T-cell (primary cell): ENCODE measurements at places on chromosomes 2 and 18.

GRCh38 chr18:25726298-25726697 lies 364.1 kb downstream of the SS18 start:
- no peak for DNase-seq
- no peaks in the 10 kb centered on the region for H3K4me1 ChIP-seq
- H3K27me3 ChIP-seq, result peaks cover 5% of the 10 kb centered on the region
- no peak overlapping the region for H3K27ac ChIP-seq
- H3K36me3 ChIP-seq, result no peaks in the 10 kb centered on the region

DNA sequence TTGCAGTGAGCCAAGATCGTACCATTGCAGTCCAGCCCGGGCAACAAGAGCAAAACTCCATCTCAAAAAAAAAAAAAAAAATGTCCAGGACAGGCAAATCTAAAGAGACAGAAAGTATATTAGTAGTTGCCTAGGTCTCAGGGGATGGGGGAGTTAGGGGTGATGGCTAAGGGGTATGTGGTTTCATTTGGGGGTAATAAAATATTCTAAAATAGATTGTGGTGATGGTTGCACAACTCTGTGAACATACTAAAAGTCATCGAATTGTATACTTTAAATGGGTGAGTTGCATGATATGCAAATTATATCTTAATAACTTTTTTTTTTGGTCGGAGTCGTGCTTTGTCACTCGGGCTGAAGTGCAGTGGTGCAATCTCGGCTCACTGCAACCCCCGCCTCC lies 34.2 kb upstream of the ACTR2 start:
- no peak overlapping the region for H3K27ac ChIP-seq
- no peak overlapping the region for H3K4me3 ChIP-seq
- no peaks in the 10 kb centered on the region for H3K36me3 ChIP-seq
- no peak for DNase-seq
- H3K27me3 ChIP-seq, result peaks cover 4% of the 10 kb centered on the region
- H3K4me1 ChIP-seq, result no peaks in the 10 kb centered on the region

- H3K36me3 ChIP-seq, result no peaks in the 10 kb centered on the region
- H3K27ac ChIP-seq, result no peak overlapping the region
- no peaks in the 10 kb centered on the region for H3K4me1 ChIP-seq
- H3K4me3 ChIP-seq, result no peak overlapping the region
Observed at GRCh38 chr18:8040021-8040420, 472.9 kb downstream of the PTPRM start.

DNA sequence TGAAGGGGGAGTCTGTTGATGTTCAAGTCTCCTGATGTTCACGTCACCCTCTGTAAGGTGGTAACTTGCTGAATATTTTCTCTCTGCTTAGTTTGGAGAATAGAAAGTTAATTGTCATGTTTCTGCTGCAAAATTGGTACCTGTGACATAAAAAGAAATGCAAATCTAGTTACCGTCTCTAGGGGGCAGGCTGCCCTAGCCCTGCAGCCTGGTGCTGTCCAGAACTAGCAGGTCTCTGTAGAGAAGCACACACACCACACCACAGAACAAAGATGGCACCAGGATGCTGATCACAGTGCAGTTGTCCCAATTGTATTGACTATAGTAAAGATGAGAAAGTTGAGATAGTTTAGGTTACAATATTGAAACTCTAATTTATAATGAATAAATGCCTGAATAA lies 47.0 kb downstream of the SLC9A4 start:
- no peaks in the 10 kb centered on the region for H3K36me3 ChIP-seq
- DNase-seq, result no peak
- no peak overlapping the region for H3K27ac ChIP-seq
- no peak overlapping the region for H3K4me3 ChIP-seq

DNA sequence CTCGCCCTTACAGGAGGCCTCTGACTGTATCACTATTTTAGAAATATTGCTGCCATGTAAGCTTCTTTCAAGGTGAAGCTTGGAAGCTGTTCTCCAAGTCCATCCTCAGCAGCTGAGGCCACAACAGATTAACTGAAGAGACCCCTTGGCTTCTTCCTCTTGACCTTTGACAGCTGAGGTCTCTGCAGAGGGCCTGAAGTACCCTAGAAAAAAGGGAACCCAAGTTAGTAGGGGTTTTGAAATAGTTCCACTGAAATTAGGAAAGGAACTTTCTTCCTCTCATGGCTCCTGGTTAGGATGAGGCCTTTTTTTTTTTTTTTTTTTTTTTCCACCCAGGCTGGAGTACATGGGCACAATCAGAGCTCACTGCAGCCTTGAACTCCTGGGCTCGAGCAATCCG lies 15.5 kb upstream of the IHH start:
- DNase-seq, result no peak
- no peaks in the 10 kb centered on the region for H3K4me1 ChIP-seq
- H3K27me3 ChIP-seq, result no peaks in the 10 kb centered on the region
- peaks cover 33% of the 10 kb centered on the region for H3K36me3 ChIP-seq
- no peak overlapping the region for H3K4me3 ChIP-seq

DNA sequence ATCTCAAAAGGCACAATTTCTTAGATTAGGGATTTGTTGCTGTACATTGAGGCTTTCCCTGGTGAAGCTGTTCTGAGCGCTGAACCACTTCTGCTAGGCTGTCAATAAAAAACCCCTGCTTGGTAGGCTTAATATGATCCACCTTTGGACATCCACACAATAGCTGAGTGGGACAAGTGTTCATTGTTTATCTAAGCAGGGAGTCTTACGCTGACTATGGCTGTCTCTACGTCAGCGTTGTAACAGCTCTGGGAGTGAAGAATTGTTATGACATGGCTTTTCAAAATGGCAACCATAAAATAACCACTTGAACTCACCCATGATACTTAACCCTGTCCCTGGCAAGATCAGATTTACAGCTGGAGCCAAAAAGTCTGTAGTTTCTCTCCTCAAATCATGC lies 111.5 kb upstream of the SULT1C3 start:
- H3K4me3 ChIP-seq, result no peak overlapping the region
- no peaks in the 10 kb centered on the region for H3K4me1 ChIP-seq
- no peaks in the 10 kb centered on the region for H3K36me3 ChIP-seq
- no peak for DNase-seq

- H3K27me3 ChIP-seq, result no peaks in the 10 kb centered on the region
- H3K27ac ChIP-seq, result no peak overlapping the region
- no peak for DNase-seq
- H3K36me3 ChIP-seq, result no peaks in the 10 kb centered on the region
Observed at GRCh38 chr2:238370094-238370822, 49.9 kb downstream of the TRAF3IP1 start.

DNA sequence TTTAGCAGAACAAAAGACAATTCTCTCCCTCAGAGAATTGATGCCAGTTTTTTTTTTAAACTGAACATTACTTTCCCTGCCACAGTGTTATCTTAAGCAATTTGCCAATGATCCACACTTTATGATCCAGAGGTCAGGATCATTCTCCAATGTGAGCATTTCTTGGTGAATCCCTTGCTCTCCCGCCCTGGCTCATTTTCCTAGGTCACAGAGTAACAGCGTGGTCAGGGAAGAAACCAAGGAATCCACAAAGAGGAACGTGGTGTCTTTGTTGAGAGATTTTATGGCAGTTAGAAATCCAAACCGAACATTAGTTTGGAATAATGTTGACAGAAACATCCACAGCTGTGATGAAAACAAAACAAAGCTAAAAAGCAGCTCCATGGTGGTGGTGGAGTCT lies 250.3 kb downstream of the TTC32 start:
- no peak overlapping the region for H3K4me3 ChIP-seq
- peaks cover 4% of the 10 kb centered on the region for H3K27me3 ChIP-seq
- DNase-seq, result no peak
- H3K36me3 ChIP-seq, result no peaks in the 10 kb centered on the region

- no peak overlapping the region for H3K4me3 ChIP-seq
- DNase-seq, result no peak
- H3K27ac ChIP-seq, result no peak overlapping the region
- H3K27me3 ChIP-seq, result peaks cover 21% of the 10 kb centered on the region
- H3K4me1 ChIP-seq, result peaks cover 18% of the 10 kb centered on the region
Observed at GRCh38 chr2:183031911-183032794, 6.1 kb downstream of the NCKAP1 start.

- H3K27ac ChIP-seq, result peak overlapping the region; percentile 95
- no peak for DNase-seq
- H3K27me3 ChIP-seq, result no peaks in the 10 kb centered on the region
Observed at GRCh38 chr18:59358414-59358711, 702 bp downstream of the LMAN1 start.

GRCh38 chr2:107989445-107989844 lies 3.1 kb downstream of the SLC5A7 start:
- H3K4me1 ChIP-seq, result no peaks in the 10 kb centered on the region
- no peaks in the 10 kb centered on the region for H3K36me3 ChIP-seq
- no peak overlapping the region for H3K4me3 ChIP-seq
- no peak overlapping the region for H3K27ac ChIP-seq

DNA sequence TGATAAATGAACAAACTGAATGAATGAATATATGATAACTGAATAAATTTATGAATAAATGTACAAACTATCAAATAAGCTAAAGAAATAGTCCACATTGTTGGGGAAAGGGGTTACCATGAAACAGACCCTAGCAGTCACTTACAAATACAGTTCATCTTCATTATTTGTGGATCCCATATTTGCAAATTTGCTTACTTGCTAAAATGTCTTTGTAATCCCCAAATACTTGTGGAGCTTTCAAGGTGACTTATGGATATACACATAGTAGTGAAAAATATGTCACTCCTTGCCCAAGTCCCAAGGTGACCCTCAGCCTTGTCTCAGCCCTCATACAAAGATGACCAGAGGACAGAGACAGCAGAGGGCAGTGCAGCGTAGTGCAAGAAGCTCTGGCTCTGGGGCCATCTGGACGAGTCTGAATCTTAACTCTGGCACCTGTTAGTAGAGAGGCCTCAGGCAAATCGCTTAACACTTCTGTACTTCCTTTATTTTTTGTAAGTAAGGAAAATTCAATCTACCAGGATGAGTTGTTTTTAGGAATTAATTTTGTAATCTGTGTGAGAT lies 3.1 kb downstream of the PAIP2B start:
- no peak overlapping the region for H3K27ac ChIP-seq
- H3K4me3 ChIP-seq, result no peak overlapping the region
- H3K36me3 ChIP-seq, result no peaks in the 10 kb centered on the region
- DNase-seq, result no peak

DNA sequence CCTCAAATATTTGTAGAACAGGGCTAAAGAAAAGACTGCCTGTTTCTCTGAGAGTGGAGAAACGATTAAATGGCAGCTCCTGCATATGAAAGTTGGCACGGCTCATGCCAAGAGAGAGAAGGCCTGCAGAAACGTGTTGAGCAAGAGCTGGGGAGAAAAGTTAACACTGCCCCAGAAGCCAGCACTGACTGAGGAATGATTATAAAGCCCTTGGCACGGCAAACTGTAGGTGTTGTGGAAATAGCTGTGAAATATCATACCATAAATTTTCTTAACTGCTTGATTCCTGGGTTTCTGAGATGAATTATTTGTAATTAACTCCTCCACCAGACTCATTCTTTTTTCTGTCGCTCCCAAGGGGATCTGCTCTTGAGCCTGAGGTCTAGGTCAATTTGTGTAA lies 4.3 kb downstream of the FRZB start:
- no peaks in the 10 kb centered on the region for H3K36me3 ChIP-seq
- no peak for DNase-seq
- no peaks in the 10 kb centered on the region for H3K4me1 ChIP-seq
- H3K27ac ChIP-seq, result no peak overlapping the region

DNA sequence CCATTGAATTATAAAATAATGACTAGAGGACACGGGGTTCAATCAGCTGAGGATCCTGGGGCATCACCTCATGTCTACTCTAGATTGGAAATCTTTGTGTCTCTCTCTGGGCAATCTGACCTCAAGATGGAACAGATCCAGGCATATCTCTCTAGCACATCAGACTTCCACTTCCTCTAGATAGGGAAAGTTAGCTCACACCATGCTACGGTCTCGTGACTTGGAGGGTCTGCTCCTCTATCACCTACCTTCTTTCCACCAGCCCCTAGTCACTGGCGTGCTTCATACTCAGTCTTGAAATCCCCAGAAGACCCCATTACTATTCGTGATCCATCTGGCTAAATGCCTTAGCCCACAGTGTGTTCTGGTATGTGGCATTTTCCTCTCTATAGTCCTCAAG lies 148.8 kb downstream of the ANKRD44 start:
- peaks cover 48% of the 10 kb centered on the region for H3K4me1 ChIP-seq
- no peak for DNase-seq
- no peaks in the 10 kb centered on the region for H3K27me3 ChIP-seq
- H3K27ac ChIP-seq, result peak overlapping the region; percentile 19
